ENCODE measurements at places on chromosomes 13 and 19. TPM values are rescaled to one million over a fixed set of nuclear protein-coding genes. Genes with fewer than 3 reads are reported as not detected.

The GAPDHS gene
- total RNA-seq, result not detected

- H3K4me3 ChIP-seq, result no peak overlapping the region
- H3K27me3 ChIP-seq, result no peaks in the 10 kb centered on the region
- no peak overlapping the region for H3K27ac ChIP-seq
- H3K36me3 ChIP-seq, result no peaks in the 10 kb centered on the region
Measured at GRCh38 chr13:73449252-73449651, 390.4 kb downstream of the KLF5 start.

GRCh38 chr19:10912619-10913018 is 15.8 kb downstream of the YIPF2 start:
- H3K27me3 ChIP-seq, result no peaks in the 10 kb centered on the region
- no peak for DNase-seq
- peaks cover 9% of the 10 kb centered on the region for H3K36me3 ChIP-seq
- H3K4me3 ChIP-seq, result no peak overlapping the region

DNA sequence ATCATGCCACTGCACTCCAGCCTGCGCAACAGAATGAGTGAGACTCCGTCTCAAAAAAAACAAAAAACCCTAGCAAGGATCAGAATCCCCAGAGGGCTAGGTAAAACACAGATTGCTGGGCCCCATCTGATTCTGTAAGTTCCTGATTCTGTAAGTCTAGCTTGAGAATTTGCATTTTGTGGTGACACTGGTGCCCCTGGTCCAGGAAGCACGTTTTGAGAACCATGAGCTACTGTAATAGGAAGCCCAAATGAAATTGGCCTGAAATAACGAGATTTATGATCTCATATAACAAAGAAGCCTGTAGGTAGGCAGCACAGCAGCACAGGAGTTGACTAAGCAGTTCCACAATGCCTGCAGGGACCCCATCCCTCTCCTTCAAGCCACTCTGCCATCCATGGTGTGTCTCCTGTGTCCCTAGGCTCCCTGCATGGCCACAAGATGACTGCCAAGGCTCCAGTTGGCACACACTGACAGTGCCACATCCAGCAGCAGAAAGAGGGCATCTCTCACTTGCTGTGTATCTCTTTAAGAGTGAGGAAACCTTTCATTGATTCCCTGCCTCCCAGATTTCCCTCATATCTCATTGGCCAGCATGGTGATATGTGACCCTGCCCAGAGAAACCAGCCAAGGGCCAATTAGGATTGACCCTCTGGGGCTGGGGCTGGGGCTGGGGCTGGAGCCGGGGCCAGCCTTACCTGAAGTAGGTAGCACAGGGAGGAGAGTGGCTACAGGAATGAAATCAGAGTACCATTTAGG is 21.7 kb downstream of the SIPA1L3 start:
- DNase-seq, result peak; percentile 99
- peaks cover 36% of the 10 kb centered on the region for H3K36me3 ChIP-seq
- peak overlapping the region; percentile 58 for H3K4me3 ChIP-seq
- peaks cover 60% of the 10 kb centered on the region for H3K4me1 ChIP-seq

All from Karpas-422 (cell line).